ENCODE measurements at places on chromosomes 11 and 22. TPM values are rescaled to one million over a fixed set of nuclear protein-coding genes. Genes with fewer than 3 reads are reported as not detected.

Gene EIF4ENIF1
- 26.4 TPM for total RNA-seq

Gene SLN
- total RNA-seq = not detected

Gene CDKN1C
- total RNA-seq = 47.8 TPM

Gene CHRM1
- not detected for total RNA-seq

Gene MIOX
- total RNA-seq = not detected

Gene MMP12
- not detected for total RNA-seq

Gene FLRT1
- 0.12 TPM for total RNA-seq

Gene IGSF9B
- 5.4 TPM for total RNA-seq

DNA sequence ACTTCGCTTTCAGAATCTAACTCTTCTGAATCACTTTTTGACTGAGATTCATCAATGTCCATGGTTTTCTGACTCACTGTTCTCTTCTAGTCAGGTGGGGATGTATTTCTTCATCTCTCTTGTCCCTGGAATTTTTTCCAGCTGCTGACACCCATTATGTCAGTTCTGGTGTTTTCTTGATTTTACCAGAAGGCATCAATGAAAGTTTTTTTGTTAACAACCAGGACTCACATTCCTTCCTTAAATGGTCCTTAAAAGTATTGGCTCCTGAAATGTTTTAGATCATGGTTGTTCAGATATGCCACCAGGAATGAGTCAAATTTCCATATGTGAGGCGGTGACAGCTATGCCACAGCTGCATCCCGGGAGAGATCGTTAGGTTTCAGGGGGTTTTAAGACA lies 12.9 kb downstream of the MICAL2 start:
- peaks cover 6% of the 10 kb centered on the region for H3K4me1 ChIP-seq
- no peaks in the 10 kb centered on the region for H3K36me3 ChIP-seq
- DNase-seq = no peak
- H3K4me3 ChIP-seq = no peak overlapping the region
- no peak overlapping the region for H3K27ac ChIP-seq
- H3K27me3 ChIP-seq = no peaks in the 10 kb centered on the region

GRCh38 chr11:13962562-13963168 lies at the start of gene SPON1:
Gene SPON1 (plus strand): TSS chr11:13962723. CDS start chr11:13962905, 182 bp downstream.
- H3K4me1 ChIP-seq = peaks cover 48% of the 10 kb centered on the region
- DNase-seq = peak; percentile 93

DNA sequence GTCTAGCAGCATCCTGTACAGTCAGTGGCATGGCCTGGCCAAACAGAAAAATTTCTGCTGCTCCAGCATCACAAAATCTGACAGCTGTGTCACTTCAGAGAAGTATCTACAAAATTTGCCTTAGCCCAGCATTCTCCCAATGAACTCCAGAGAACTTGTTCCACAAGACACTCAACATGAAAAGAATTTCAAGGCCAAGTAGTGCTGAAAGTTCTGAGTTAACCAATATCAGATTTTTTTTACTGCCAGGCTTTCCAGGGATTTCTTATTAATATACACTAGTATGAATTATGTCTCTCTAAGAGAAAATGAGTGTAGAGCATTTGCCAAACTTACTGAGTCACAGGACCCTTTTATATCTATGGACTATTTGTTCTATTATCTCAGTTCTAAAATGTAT lies 68.8 kb downstream of the OR5AK2 start:
- no peak overlapping the region for H3K27ac ChIP-seq
- no peaks in the 10 kb centered on the region for H3K36me3 ChIP-seq
- no peak overlapping the region for H3K4me3 ChIP-seq
- H3K27me3 ChIP-seq = no peaks in the 10 kb centered on the region
- H3K4me1 ChIP-seq = no peaks in the 10 kb centered on the region

- DNase-seq = no peak
- no peaks in the 10 kb centered on the region for H3K36me3 ChIP-seq
- no peak overlapping the region for H3K4me3 ChIP-seq
Observed at GRCh38 chr22:23278883-23279675, 98.8 kb downstream of the BCR start.

DNA sequence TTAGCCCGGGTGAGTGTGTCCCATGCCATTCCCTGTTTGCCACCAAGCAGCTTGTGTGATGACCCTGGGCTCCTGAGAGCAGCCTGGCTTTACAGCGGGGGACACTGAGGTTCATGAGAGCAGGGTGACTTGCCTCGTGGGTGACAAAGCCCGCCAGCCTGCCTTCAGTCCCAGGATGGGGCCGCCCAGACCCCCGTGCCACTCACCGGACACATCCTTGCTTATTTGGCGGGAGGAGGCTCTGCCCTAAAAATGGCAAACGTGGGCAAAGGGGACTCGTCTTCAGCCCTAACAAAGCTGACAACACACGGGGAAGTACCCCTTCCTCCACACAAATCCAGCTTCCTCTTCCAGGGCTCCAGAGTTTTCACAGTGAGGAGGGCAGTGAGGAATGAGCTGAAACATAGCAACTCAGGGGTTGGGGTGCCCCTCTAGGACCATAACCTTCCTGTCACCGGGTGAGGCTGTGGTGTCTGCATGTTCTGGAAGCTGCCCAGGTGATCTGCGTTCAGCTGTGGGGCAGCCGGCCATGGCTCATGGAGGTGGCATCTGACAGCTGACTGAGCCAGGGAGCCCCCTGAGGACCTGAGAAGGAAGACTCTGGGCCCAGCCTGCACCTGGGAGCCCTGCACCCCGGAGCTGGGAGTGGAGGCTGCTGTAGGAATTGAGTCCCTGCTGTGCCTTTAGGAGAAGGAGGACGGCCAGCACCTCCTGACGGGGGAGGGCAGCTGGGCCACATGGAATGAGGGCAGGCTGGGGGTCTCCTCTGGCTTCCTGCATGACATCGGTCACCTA lies 16.7 kb downstream of the RIBC2 start:
- no peak overlapping the region for H3K4me3 ChIP-seq
- no peak for DNase-seq
- H3K4me1 ChIP-seq = peaks cover under 1% of the 10 kb centered on the region
- H3K27ac ChIP-seq = no peak overlapping the region
- H3K36me3 ChIP-seq = no peaks in the 10 kb centered on the region

GRCh38 chr11:105960252-105961245 lies 61.5 kb downstream of the MSANTD4 start:
- H3K4me3 ChIP-seq = no peak overlapping the region
- H3K27ac ChIP-seq = no peak overlapping the region
- DNase-seq = peak; percentile 39
- H3K27me3 ChIP-seq = no peaks in the 10 kb centered on the region

DNA sequence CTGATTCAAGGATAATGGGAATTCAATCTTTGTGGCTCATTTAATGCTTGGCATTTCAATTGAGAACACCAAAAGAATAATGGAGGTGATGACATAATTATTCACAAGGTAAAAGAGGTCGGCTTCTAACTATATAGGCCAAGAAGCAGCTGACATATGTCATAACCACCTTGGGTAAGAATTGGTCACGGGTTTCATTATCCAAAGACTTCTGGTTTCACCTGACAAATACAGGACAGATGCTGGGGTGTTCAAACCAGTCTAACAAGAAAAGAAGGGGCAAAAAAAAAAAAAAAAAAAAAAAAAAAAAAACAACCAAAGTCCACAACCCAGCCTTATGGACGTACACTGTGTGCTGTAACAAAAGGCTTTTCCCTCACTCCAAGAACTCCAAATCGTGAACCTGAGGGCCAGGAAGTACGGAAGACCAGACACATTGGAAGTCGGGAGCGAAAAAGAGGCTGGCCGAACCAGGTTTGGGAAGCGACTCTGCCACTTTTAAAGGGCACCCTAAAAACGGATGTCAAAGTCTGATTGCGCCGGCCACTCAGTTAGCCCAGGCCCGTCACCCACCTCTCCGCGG lies 385 bp downstream of the HARBI1 start:
- no peaks in the 10 kb centered on the region for H3K27me3 ChIP-seq
- peak overlapping the region; percentile 98 for H3K27ac ChIP-seq
- peaks cover 11% of the 10 kb centered on the region for H3K4me1 ChIP-seq
- DNase-seq = peak; percentile 16
- H3K4me3 ChIP-seq = peak overlapping the region; percentile 92

DNA sequence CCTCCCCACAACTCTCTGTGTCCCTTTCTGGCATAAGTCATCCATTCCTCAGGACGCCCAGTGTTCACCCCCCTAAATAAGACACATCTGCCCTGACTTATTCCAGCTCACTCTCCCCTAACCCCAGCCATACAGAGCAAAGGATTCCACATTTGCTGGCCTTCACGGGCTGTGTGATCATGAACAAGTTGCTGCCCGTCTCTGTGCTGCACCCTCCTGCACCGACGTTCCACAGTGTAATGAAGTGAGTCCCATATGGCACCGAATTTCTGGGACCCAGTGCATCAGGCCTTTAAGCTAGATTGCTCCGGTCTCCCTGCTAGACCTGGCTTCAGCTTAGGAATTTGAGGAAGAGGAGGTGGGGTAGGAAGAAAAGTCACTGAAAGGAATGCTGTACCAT lies 22.4 kb upstream of the LRRC32 start:
- no peak overlapping the region for H3K27ac ChIP-seq
- no peaks in the 10 kb centered on the region for H3K27me3 ChIP-seq
- H3K36me3 ChIP-seq = no peaks in the 10 kb centered on the region
- no peak for DNase-seq
- no peaks in the 10 kb centered on the region for H3K4me1 ChIP-seq

DNA sequence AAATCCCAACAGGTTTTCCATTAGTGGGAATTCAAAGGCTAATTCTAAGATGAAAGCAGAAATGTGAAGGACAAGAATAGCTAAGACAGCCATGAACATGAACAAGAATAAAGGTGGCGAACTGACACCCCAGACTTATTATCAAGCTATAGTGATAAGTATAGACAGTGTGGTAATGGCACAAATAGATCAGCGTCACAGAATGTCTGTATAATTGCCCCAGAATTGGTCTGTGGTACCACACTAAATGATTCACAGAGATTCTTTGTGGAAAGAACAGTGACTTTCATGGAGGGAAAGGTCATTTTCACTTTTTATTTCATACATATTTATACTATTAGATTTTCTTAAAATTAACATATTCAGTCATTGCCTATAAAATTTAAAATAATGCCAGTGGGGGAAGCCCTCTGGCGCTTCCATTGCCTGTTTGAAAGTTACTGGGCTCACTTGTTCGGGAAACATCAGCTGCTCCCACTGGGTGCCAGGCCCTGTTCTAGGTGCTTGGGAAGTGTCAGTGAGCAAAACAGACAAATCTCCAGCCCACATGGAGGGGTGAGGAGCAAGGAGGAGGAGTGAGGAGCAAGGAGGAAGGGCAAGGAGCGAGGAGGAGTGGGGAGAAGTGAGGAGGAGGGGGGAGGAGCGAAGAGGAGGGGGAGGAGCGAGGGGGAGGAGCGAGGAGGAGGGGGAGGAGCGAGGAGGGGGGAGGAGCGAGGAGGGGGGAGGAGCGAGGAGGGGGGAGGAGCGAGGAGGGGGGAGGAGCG lies 11.3 kb upstream of the NLRP6 start:
- no peak overlapping the region for H3K4me3 ChIP-seq
- no peaks in the 10 kb centered on the region for H3K4me1 ChIP-seq
- no peak overlapping the region for H3K27ac ChIP-seq
- no peak for DNase-seq
- peaks cover 3% of the 10 kb centered on the region for H3K27me3 ChIP-seq

DNA sequence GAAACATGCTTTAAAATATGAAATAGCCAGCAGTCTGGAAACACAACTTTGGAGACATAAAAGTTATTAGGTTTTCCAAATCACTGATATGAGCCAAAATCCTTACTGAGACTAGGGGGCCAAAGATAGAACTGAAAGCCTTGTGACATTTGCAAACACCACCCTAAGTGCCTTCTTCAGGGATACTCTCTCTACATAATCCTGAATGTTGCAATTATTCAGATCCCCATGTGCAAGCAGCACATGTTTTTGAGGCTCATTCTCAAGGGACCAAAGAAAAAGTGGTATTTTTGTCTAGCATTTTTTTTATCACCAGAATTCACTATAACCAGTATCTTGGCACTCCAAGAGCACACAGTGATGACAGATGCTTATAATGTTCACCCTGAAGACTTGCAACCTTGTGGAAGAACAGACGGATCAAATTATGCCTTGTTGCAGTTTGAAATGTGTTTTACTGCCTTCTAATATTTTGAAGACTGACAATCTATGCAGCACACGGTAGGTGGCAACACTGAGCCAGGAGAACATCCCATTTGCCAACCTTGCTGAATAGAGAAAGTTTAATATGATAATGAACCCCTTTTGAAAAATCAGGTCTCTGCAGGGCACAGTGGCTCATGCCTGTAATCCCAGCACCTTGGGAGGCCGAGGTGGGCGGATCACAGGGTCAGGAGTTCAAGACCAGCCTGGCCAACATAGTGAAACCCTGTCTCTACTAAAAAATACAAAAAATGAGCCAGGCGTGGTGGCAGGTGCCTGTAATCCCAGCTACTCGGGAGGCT lies 78.5 kb downstream of the PLEKHA7 start:
- DNase-seq = peak; percentile 54
- no peak overlapping the region for H3K4me3 ChIP-seq
- no peaks in the 10 kb centered on the region for H3K27me3 ChIP-seq
- H3K36me3 ChIP-seq = no peaks in the 10 kb centered on the region

DNA sequence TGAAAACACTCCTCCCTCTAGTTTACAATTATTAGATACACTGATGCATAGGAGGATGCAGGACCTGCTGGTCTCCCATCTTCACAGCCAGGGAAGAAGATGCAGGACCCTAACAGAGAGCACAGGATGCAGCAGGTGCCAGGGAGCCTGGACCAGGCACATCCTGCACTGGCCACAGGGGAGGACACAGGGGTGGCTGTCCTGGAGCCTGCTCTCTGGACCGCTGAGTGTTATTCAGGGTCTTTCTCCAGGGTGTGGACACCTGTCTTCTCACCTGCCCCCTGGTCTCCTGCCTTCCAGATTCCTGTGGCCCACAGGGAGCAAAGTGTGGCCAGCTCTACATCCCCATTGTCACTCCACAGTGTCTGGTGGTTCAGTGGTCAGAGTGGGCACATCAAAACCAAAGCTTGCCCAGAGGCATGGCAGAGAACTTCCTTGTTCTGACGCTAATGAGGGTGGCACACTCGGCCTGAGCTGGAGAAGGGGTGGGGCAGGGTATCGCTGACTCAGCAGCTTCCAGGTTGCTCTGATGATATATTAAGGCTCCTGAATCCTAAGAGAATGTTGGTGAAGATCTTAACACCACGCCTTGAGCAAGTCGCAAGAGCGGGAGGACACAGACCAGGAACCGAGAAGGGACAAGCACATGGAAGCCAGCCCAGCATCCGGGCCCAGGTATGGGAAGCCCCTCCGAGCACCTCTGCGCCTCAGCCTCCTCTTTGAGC lies at the start of gene APOBEC3A:
TSS of gene APOBEC3A (plus strand) at position 564 of the 725 bp plus-strand sequence. CDS start at position 647, 83 bp downstream.
- no peaks in the 10 kb centered on the region for H3K27me3 ChIP-seq
- DNase-seq = no peak
- no peaks in the 10 kb centered on the region for H3K36me3 ChIP-seq
- H3K27ac ChIP-seq = no peak within 1 kb of the TSS
- H3K4me3 ChIP-seq = no peak within 1 kb of the TSS
- H3K4me1 ChIP-seq = no peaks in the 10 kb centered on the region
